Activated CD4-positive, alpha-beta T cell treated with anti-CD3 and anti-CD28 coated beads, Interleukin-2, amount 10 ng/mL, durations not matched to agents 24 days and 14 days (primary cell): ENCODE measurements at places on chromosomes 5 and 9. TPM values are rescaled to one million over a fixed set of nuclear protein-coding genes. Genes with fewer than 3 reads are reported as not detected.

GRCh38 chr9:130042406-130042884 is 544 bp downstream of the FNBP1 start:
- peak overlapping the region; percentile 94 for H3K4me3 ChIP-seq
- DNase-seq, result no peak
- H3K27me3 ChIP-seq, result no peaks in the 10 kb centered on the region
- peak overlapping the region; percentile 93 for H3K27ac ChIP-seq

DNA sequence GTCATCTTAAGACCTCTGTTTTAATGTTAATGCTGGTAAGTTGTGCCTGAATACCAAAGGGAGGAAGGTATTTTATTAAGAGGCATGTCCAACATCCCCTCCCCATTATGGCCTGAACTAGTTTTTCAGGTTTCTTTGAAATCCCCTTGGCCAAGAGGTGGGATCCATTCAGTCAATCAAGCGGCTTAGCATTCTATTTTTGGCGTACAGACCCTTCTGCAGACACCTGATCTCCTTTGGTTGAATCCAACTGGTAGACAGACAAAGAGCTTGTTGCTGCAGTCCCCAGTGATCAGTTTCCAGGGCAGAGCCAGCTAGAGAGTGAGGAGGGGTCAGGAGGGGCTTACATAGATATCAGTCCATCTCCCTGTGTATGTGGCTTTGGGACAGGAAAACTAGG is 7.9 kb upstream of the KCNMB1 start:
- H3K27me3 ChIP-seq, result peaks cover 19% of the 10 kb centered on the region
- DNase-seq, result no peak
- H3K36me3 ChIP-seq, result no peaks in the 10 kb centered on the region
- H3K4me3 ChIP-seq, result no peak overlapping the region
- no peak overlapping the region for H3K27ac ChIP-seq
- H3K4me1 ChIP-seq, result peaks cover 11% of the 10 kb centered on the region

DNA sequence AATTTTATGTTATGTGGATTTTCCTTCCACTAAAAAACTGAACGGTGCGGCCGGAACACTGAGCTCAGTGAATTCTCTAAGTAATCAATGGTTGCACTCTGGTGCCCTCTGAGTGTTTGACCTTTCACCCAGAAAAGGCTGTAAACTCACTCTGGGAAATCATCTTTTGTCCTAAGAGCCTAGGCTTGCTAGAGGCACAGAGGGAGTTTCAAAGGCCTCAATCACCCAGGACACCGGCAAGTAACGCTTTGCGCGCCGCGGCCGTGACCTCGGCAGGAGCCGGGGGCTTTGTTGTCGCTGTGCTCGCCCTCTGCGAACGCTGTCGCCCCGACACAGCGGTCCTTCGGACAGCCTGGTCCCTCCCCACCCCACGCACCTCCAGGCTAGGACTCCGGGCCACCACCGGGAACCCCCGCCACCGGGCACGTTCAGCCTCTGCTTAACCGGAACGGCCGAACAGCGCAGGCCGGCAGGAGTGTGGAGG is 703 bp downstream of the ISCA1 start:
- H3K4me3 ChIP-seq, result peak overlapping the region; percentile 91
- H3K27me3 ChIP-seq, result no peaks in the 10 kb centered on the region
- H3K27ac ChIP-seq, result peak overlapping the region; percentile 95
- DNase-seq, result no peak
- H3K36me3 ChIP-seq, result peaks cover 17% of the 10 kb centered on the region
- H3K4me1 ChIP-seq, result peaks cover 35% of the 10 kb centered on the region

CA9 gene
- total RNA-seq, result 0.52 and 0.82 TPM in 2 replicates

DNA sequence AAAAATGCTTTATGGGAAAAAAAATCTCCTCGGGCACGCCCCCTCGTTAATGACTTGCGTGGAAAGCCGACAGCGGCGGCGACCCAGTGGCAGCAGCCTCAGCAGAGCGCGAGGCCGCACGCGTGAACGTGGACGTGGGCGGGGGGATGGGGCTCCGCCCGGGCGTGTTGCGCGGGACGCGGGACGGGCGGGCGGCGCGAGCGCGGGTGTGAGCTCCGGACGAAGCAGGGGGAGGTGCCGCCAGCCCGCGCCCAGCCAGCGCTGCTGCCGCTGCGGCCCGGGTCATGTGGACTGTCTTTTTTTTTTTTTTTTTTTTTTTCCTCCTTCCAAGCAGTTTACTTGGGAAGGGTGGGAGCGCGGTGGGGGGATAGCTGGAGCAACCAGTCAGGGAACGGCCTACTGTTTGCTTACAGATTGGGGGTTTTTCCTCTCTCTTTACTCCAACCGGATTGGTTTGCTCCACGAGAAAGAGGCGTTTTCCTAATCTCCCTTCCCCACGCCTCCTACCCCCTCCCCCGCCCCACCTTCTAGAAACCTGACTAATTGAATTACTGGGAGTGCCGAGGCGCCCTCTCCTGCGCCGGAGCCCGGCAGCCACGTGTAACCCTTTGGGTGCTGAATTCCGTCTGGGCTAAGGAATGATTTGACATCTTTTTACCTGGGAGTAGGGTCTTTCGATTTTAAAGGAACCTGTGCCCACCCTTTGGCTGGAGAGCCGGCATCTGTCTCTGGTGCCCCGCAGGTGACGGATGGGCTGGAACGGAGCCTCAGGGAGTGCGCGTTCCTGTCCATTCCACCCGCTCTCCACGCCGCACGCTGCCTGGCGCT is 1.7 kb upstream of the EFNA5 start:
- peak overlapping the region; percentile 68 for H3K27ac ChIP-seq
- DNase-seq, result peak; percentile 67
- peaks cover 69% of the 10 kb centered on the region for H3K27me3 ChIP-seq
- H3K36me3 ChIP-seq, result no peaks in the 10 kb centered on the region
- H3K4me1 ChIP-seq, result peaks cover 25% of the 10 kb centered on the region

GRCh38 chr9:17394881-17395510 is 183.9 kb upstream of the SH3GL2 start:
- H3K36me3 ChIP-seq, result no peaks in the 10 kb centered on the region
- no peaks in the 10 kb centered on the region for H3K27me3 ChIP-seq
- H3K4me1 ChIP-seq, result no peaks in the 10 kb centered on the region
- no peak overlapping the region for H3K27ac ChIP-seq

- no peaks in the 10 kb centered on the region for H3K27me3 ChIP-seq
- no peak for DNase-seq
- H3K36me3 ChIP-seq, result peaks cover 86% of the 10 kb centered on the region
- peak overlapping the region; percentile 45 for H3K4me3 ChIP-seq
- peaks cover 77% of the 10 kb centered on the region for H3K4me1 ChIP-seq
These were observed 11.5 kb downstream of the ADAM19 start for GRCh38 chr5:157563929-157564716.

DNA sequence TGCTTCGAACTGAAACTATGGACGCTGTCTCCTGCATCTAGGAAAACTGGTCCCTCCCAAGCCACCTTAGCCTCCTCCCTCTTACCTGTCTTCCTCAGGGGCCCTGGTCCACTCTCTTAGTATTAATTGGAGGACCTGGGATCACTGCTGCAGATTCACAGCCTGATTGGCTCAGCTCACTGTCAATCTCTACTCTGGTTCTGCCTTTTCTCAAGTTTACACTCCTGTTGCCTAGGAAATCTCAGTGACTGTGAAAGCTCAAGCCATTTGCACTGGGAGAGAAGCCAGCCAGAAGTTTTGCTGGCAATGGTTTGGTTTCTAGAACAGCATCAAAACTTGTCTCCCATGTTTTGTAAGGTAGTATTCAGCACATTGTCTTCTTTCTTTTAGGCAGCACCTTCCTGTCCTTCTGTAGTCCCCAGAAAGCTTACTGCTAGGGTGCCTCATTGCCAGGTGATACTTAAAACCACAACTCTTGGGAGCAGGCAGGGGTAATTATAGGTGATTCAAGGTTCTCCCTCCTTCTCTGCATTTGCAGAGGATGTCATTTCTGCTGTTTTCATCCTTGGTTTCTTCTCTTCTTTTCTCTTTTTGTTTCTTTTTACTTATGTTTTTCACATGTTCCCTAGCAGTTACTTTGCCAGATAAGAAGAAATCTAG is at the start of gene CAPSL:
TSS of gene CAPSL (minus strand) at position 55 of the 660 bp plus-strand sequence. CDS start 17,502 bp downstream, outside the sequence.
- no peaks in the 10 kb centered on the region for H3K36me3 ChIP-seq
- H3K27ac ChIP-seq, result no peak within 1 kb of the TSS
- peaks cover 17% of the 10 kb centered on the region for H3K27me3 ChIP-seq
- peak; percentile 53 for DNase-seq

IFNK gene
- total RNA-seq, result not detected in 2 replicates

DNA sequence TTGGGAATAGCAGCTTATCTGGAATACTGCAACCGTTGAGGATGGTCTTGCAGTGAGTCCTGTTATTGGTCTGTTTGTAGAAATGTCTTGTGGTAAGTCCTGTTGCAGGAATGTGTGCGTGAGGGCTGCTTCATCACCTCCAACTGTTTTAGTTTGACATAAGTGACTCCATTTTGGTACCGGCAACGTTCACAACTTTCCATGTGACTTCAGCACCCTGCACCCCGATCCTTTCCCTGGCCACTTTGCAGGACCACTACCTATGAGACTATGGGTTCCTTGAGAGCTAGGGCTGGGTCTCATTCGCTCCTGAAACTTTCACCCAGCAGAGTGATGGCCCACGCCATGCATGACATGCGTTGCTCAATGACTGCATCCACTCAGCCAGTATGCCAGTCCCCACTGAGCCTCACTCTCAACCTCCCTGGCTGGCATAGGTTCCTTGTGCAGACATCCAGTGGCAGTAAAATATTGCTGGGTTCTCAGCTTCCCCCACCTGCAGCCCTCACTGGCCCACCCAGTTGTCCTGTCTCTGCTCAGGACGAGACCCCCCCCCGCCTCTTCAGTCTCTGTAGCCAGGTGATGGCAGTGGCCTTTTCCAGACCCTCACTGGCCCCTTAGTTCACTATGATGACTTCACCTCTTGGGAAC is 8.0 kb downstream of the SURF6 start:
- no peak overlapping the region for H3K4me3 ChIP-seq
- no peak for DNase-seq
- peaks cover 4% of the 10 kb centered on the region for H3K4me1 ChIP-seq
- H3K36me3 ChIP-seq, result peaks cover 32% of the 10 kb centered on the region
- no peaks in the 10 kb centered on the region for H3K27me3 ChIP-seq

GRCh38 chr5:43274435-43275114 is 38.6 kb downstream of the HMGCS1 start:
- no peak for DNase-seq
- peaks cover 6% of the 10 kb centered on the region for H3K27me3 ChIP-seq
- H3K36me3 ChIP-seq, result no peaks in the 10 kb centered on the region
- H3K4me1 ChIP-seq, result no peaks in the 10 kb centered on the region
- no peak overlapping the region for H3K4me3 ChIP-seq

DNA sequence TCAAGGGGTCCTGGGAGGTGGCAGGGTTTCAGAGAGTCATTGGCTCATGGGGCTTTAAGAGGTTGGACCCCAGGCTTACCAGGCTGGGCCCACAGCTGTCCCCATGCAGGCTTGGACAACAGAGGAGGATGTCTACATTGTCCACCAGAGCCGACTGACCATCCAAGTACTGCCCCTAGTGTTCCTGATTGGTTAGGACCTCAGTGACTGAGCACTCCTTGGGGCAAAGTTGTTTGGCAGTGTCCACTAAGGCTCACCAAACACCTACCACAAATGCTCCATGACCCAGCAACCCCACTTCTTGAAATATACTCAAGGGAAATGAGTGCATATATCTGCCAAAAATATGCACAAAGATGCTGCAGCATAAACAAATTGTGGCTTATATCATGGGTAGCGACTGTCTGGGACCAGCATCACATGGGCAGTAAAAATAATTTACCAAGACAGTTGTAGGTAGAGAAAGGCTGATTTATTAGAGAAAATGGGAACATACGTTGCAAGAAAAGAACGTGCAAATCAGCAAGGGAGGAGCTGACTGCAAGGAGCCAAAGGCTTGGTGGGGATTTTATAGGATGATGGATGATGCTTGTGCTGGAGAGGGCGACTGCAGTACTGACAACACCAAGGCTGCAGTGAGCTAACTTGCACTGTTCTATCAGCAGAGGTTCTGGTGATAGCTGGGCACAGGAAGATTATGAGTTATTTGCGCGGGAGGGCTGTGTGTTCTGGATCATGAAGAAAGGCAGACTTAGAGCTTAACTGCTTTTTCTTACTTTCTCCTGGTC is 265.2 kb downstream of the GADD45G start:
- no peaks in the 10 kb centered on the region for H3K4me1 ChIP-seq
- no peak overlapping the region for H3K27ac ChIP-seq
- H3K27me3 ChIP-seq, result no peaks in the 10 kb centered on the region
- DNase-seq, result no peak

GCNT4 gene
- total RNA-seq, result 0.52 and 0.70 TPM in 2 replicates

GRCh38 chr5:129271308-129271707 is 176.8 kb downstream of the ISOC1 start:
- no peaks in the 10 kb centered on the region for H3K27me3 ChIP-seq
- no peaks in the 10 kb centered on the region for H3K36me3 ChIP-seq
- no peak overlapping the region for H3K27ac ChIP-seq
- H3K4me1 ChIP-seq, result no peaks in the 10 kb centered on the region
- DNase-seq, result no peak
- no peak overlapping the region for H3K4me3 ChIP-seq

SPACA9 gene
- 0.91 and 0.92 TPM in 2 replicates for total RNA-seq

FBN2 gene
- total RNA-seq, result not detected in 2 replicates

DNA sequence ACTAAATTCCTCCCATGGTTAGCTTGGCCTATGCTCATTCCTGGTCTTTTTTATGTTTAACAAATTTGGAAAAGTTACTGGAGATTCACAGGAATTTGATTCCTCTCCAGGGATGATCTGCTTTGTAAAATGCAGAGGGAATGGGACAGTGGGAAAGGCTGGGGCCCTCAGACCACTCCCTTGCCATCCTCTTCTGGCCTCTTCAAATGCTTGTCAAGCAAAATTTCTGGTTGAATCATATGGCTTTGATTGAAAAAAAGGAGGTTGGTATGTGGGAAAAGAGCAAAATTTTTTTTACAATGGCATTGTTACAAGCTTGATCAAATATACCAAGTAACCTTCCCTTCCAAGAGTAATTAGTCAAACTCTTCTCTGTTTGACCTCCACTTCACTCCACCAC is 225.1 kb downstream of the PIK3R1 start:
- H3K4me3 ChIP-seq, result no peak overlapping the region
- peaks cover 19% of the 10 kb centered on the region for H3K27me3 ChIP-seq
- peak overlapping the region; percentile 52 for H3K27ac ChIP-seq

- no peaks in the 10 kb centered on the region for H3K27me3 ChIP-seq
- DNase-seq, result no peak
- H3K36me3 ChIP-seq, result peaks cover 7% of the 10 kb centered on the region
- no peaks in the 10 kb centered on the region for H3K4me1 ChIP-seq
- H3K27ac ChIP-seq, result no peak overlapping the region
These were observed 41.8 kb upstream of the GABBR2 start for GRCh38 chr9:98750364-98751060.

- peaks cover 30% of the 10 kb centered on the region for H3K4me1 ChIP-seq
- H3K36me3 ChIP-seq, result peaks cover 57% of the 10 kb centered on the region
- peak overlapping the region; percentile 34 for H3K27ac ChIP-seq
- H3K27me3 ChIP-seq, result no peaks in the 10 kb centered on the region
These were observed 16.1 kb upstream of the LNPEP start for GRCh38 chr5:96919754-96920197.

LTC4S gene
- 0.88 and 1.6 TPM in 2 replicates for total RNA-seq

DNA sequence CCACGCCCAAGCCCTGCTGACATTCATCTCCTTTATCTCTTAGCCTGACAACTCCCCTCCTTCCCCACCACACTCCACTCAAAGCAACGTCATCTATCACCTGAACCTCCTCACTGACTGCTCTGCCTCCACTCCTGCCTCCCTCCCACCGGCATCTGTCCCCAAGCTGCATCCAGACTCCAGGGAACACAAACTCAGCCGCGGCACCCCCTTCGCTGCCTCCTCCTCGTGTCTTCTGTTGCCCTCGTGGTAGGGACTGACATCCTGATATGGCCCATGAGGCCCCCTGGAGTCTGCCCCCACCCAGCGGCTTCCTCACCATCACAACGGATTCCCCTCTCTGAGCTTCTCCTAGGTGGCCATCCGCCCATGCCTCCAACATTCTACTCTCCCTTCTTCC is 101.0 kb upstream of the TAS2R1 start:
- no peaks in the 10 kb centered on the region for H3K36me3 ChIP-seq
- H3K4me1 ChIP-seq, result no peaks in the 10 kb centered on the region
- no peak for DNase-seq
- H3K27me3 ChIP-seq, result no peaks in the 10 kb centered on the region
- H3K27ac ChIP-seq, result no peak overlapping the region
